Umbilical cord (tissue), 2 donors: ENCODE measurements at places on chromosomes 3 and 15. TPM values are rescaled to one million over a fixed set of nuclear protein-coding genes. Genes with fewer than 3 reads are reported as not detected.

- DNase-seq, result peak; percentile 51
These were observed 17.6 kb upstream of the CYP11A1 start for GRCh38 chr15:74384881-74385643.

- no peak for DNase-seq
These were observed 44.1 kb upstream of the WWTR1 start for GRCh38 chr3:149701977-149702350.

GRCh38 chr3:50655009-50655830 is 19.5 kb upstream of the DOCK3 start:
- DNase-seq, result no peak

Gene WNT7A
- total RNA-seq, result 1.4 TPM

- no peak for DNase-seq
These were observed 138.3 kb upstream of the FAM3D start for GRCh38 chr3:58804914-58805313.

DNA sequence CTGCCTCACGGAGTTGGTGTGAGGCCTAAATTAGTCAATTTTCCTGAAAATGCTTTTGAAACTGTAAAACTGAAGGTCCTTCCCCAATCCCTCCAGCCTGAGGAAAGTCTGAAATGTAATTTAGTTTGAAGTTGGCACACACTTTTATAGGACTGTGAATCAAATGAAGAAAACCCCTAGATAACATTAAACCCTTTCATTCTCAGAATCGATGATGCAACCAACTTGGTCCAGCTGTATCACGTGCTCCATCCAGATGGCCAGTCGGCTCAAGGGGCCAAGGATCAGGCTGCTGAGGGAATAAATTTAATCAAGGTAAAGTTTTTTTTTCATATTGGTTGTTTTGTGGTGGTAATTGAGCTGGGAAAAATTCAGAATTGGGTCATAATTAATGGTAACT is 11.7 kb downstream of the MRPS22 start:
- DNase-seq, result peak; percentile 81

GRCh38 chr3:103006526-103007183 is 571.8 kb downstream of the ZPLD1 start:
- peak; percentile 14 for DNase-seq

DNA sequence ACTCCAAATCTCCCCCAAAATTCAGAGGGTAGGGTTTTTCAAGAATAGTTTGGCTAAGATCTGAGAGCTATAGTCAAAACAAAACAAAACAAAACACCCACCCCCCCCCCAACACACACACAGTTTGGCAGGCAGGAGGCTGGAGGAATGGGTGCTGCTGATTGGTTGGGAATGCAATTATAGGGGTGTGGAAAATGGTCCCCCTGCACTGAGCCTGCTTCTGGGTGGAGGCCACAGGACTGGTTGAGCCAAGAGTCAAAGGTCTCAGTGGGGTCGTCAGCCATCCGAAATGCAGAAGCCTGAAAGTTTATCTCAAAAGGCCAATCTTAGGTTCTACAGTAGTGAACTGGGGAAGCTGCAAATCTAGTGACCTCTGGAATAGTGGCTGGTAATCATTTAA is 2.5 kb upstream of the HACD2 start:
- DNase-seq, result no peak

Gene DNASE1L3
- total RNA-seq, result 1.9 TPM

DNA sequence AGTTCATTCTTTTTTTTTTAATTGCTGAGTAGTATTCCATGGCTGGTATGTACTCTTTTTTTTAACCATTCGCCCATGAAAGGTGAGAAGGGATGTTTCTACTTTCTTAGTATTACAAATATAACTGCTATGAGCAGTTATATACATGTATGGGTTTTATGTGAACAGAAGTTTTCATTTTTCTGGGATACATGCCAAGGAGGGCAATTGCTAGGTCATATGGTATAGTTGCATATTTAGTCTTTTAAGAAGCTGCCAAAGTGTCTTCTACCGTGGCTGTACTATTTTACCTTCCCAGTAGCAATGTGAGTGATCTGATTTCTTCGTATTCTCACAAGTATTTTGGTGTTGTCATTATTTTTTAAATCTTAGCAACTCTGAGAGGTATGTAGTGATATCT is 11.2 kb upstream of the KLHL40 start:
- DNase-seq, result no peak

- DNase-seq, result no peak
These were observed 77.2 kb upstream of the RASGRF1 start for GRCh38 chr15:79167776-79168175.

Gene ACSBG1
- total RNA-seq, result 1.2 TPM

DNA sequence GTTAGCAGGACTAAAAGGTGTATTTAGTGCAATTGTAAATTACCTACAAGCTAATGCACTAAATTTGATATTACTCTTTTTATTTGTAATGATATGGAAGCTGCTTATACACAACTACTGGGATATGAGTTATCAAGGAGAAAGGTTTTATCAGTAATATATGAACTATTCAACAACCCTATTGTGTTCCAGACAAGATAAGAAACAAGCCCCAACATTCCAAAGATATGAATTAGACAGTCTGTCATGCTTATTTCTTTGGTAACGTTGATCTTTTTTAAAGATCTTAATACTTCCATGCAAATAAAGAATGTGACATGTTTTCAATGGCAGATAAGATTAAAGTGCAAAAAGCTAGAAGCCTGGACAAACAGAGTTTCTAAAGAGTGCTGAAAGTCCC is 314.0 kb upstream of the THBS1 start:
- DNase-seq, result peak; percentile 30

DNA sequence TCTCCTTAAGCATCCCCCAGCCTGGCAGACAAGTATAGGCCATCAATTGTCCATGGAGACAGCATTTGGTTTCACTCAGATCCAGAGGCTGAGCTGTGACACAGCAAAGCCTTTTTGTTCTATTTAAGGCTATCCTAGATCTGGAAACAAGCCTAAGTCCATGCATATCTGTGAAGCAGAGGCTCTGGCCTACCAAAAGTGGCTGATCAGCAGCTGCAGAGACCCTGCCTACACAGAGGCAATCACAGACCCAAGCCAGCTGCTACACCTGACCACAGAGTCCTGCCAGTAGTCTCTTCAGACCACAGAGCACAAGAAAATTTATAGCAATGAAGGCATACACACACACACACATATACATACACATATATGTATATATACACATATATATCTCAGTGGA is 501.7 kb upstream of the ARPP21 start:
- DNase-seq, result no peak

- no peak for DNase-seq
These were observed 58.5 kb downstream of the TGFBR2 start for GRCh38 chr3:30664884-30665283.

DNA sequence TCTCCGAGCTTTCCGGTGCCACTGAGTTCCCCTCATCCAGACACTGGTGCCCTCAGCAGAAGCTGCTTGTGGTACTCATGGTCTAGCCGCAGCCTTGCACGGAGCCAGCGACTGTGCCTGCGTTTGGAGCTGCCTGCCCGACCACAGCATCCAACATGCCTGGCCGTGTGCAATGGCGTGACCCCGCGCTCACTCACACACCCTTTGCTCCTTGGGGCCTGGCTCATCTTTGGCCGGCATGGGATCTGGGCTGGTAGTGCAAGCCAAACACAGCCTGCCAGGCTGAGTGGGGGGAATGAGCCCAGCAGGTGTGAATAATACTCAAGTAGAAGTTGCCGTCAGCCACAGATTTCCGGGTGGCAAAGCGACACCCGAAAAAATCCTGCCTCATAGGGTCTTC is 1178.7 kb upstream of the GBE1 start:
- DNase-seq, result no peak

DNA sequence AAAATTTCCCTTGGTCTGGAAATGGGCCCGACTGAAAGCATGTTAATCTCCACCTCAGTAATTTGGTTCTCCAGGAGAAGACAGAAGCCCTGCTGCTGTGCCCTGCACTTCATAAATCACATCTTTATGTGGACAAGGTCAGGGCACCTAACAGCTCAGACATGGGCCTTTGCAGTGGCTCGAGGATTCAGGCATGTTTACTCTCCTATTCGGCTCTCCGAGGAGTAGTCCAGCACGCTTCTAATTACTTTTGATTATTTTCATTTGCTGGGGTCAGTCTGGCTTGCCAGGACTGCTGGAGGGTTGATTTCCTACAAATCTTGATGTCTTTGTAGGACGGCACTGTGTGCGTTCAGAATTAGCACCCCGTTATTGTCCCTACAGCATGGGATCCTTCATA is 511.2 kb downstream of the MECOM start:
- no peak for DNase-seq

- DNase-seq, result peak; percentile 79
These were observed 202.8 kb downstream of the FMN1 start for GRCh38 chr15:32991619-32992111.

Gene SH2D7
- 0.24 TPM for total RNA-seq

DNA sequence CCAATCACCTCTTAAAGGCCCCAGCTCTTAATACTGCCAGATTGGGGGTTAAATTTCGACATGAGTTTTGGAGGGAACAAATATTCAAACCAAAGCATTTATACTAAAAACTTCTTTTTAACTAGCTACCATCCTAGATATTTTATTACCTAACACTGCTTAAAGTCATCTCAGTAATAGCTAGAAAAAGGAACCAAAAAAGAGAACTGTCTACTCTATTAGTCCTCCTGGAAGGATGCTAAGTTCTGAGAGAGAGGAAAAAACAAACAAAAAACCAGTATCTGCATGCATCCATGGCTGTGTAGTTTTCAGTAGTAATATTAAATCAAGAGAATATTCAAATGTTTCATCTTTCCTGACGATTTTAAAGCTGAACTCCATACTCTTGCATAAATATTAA is 5.8 kb downstream of the CPOX start:
- no peak for DNase-seq

DNA sequence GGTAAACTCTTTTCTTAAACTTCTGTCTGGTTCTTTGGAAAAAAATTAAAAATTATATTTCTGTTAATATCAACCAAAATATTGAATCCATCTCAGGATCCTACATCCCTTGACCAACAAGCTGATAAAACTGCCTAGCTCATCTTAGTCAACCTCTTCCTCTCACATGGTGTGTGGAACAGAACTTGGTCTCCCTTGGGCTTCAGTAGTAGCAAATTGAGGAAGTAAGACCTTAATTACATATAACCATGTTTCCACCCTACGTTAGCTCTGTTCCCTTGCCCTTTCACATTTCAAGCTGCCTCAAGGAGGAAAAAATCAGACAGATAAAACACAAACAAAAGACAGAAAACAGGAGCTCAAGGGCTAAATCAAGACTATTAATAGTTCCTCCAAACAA is 116.4 kb downstream of the GREM1 start:
- DNase-seq, result no peak

DNA sequence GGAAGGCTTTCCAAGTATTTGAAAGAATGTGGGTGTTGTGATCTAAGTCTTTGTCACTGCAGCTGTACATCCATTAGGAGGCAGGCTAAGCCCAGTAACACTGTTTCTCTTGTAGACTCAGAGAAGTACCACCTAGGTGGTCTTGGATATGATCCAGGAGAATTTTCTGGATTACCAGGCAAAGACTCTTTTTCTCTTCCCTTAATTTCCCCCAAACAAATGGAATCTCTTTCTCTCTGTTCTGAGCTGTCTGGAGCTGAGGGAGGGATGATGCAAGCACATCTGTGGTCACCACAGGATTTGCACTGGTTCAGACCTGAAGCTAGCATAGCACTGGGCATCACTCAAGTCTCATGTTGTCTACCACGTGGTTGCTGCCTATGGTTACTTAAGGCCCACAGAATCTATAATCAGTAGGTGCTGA is 227.6 kb downstream of the NECTIN3 start:
- no peak for DNase-seq

DNA sequence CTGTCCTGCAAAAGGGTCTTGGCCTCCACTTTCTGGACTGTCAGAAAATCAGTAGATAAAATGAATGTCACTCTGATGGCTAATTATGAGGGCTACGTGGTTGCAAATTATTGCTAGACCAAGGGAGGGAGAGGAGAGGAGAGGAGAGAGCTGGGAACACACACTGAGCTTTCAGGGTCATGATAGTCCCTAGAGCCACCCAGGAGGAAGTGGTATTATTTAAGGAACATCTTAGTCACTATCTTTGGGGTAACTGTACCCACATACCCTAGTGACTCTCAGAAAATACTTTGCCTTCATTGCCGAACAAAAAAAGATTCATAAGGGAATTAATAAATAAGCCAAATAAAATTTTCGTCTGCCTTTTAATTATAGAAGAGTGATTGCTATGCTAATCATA is 642.3 kb upstream of the CFAP20DC start:
- DNase-seq, result no peak

DNA sequence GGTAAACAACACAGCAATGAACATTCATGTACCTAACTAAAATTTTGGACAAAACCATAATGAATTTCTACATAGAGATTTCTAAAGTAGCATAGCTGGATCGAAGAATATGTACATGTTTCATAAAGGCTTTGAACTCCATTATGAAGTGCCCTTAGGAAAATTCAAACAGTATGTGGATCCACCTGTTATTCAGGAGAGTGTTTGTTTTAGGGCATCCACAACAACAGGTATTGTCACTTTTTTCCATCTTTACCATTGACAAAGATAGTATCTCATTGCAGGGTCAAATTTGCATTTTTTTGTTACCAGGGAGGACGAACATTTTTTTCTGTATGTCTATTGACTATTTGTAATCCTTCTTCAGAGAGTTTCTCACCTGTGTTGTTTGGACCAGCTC is 75.0 kb downstream of the COL6A5 start:
- no peak for DNase-seq

GRCh38 chr3:171088964-171089754 is 62.6 kb upstream of the SLC2A2 start:
- DNase-seq, result peak; percentile 98

DNA sequence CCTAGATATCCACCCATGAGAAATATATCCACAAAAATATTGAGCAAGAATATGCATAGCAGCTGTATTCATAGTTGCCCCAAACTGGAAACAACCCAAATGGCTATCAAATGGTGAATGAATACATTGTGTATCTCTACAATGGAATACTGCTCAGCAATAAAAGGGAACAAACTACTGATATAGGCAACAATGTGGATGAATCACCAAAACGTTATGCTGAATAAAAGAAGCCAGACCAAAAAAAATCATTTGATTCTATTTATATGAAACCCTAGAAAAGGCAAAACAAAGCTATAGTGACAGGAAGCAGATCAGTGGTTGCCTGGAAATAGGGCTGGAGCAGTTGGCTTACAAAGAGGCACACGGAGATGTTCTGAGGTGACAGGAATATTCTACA is 15.5 kb upstream of the CMTM7 start:
- DNase-seq, result no peak

GRCh38 chr15:47351501-47351900 is 365.8 kb upstream of the SEMA6D start:
- DNase-seq, result no peak

DNA sequence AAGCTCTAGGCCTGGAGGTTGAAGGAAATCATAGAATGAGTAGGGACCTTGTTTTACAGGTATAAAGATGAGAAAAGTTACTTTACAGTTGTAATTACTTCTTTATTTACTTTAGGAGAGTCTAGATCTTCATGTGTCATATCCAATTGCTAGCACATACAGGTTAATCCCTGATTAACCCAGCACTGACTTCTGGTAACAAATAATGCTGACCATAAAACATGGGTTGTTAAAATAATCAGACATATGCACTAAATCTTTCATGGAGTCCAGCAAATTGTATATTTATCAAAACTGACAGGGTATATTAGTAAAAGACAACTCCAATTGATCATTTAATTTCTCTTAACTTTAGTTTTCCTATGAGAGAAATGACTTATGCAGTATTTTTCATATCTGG is 245.2 kb downstream of the NFKBIZ start:
- no peak for DNase-seq

- DNase-seq, result peak; percentile 82
These were observed 63.6 kb downstream of the SMAD6 start for GRCh38 chr15:66765478-66766281.

Gene CADM2
- total RNA-seq, result 3.4 TPM

Gene CPNE9
- total RNA-seq, result not detected
